Esophagus squamous epithelium (tissue), 5 donors: ENCODE measurements at places on chromosomes 13 and 19.

GRCh38 chr19:440391-441212 is 20.2 kb downstream of the SHC2 start:
- no peak for DNase-seq

DNA sequence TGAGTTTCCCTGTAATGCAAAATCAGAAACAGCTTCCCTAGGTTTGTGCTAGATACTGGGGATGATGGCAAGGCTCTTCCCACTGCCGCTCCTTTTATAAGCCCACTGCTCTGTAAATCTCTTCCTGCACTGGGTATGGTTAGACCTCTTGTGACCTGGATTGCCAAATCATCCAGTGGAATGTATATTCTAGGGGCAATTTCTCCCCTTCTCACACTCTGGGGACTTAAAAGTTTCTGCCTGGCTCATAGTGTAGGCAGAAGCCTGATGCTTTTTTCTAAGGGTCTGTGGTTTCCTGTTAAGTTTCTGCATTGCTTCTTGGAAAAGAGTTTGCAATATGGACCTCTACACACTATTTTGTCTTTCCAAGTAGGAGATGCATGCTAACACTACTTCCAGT is 1582.0 kb upstream of the PCDH20 start:
- DNase-seq: no peak

DNA sequence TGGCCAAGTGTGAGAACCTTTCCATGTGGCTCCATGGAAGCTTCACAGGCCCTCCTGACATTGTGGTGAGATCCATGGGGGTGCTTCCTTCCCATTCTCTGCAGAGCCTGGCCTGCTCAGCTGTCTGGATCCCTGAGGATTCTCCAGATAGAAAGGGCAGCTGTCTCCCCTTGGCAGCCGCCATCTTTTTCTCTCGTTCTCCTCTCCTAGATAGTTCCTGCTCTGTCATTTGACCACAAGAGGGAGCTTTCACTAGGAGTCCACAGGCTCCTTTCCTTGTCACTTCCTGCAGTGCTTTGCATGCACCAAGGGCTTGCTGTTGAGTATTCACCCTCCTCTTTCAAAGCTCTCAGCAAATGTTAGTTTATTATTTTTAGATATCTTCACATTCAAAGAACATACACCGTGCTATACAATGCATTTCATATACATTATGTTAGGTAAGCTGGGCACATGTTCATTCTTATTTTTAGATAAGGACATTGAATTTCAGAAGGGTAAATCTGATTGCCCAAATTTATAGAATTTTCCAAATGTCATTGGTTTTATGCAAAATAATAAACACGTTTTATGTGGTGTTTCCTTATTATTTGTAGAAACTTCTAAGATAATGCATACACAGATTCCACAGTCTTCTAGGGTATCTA is 133.2 kb downstream of the FRY start:
- DNase-seq: no peak

- no peak for DNase-seq
Observed at GRCh38 chr19:35608251-35608650, 4.3 kb upstream of the HAUS5 start.

- no peak for DNase-seq
Observed at GRCh38 chr19:17679526-17680229, 8.5 kb downstream of the UNC13A start.

GRCh38 chr13:33127009-33127551 is 110.9 kb downstream of the KL start:
- no peak for DNase-seq

- no peak for DNase-seq
Observed at GRCh38 chr19:28934631-28935030, 278.3 kb downstream of the UQCRFS1 start.

DNA sequence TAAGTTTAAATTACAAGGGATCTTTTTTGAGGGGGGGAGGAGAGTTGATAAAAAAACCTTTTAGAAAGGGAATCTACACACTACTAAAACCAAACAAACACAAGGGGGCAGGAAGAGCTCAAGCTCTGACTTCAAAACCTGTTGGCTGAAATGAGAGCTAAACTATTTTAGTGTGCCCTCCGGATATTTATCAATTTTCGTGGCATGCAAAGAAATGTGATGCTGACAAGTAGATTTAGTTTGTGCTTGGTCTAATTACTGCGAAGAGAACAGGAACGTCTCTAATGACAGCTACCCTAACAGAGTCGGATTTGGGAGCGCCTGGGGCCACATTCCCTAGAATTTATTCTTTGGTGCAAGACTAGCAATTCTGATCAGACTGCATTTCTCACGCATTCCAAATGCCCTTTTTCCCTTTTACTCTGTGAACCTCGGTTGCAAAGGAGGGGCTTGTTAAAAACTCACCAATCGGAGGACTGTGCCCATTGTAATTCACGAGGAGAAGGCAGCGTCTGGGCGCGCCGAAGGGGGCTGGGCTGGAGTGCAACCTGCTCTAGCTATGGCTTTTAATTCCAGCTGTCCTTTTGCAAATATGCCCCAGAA is 802 bp upstream of the FREM2 start:
- no peak for DNase-seq

- no peak for DNase-seq
Observed at GRCh38 chr19:56813531-56813930, 27.0 kb downstream of the PEG3 start.

DNA sequence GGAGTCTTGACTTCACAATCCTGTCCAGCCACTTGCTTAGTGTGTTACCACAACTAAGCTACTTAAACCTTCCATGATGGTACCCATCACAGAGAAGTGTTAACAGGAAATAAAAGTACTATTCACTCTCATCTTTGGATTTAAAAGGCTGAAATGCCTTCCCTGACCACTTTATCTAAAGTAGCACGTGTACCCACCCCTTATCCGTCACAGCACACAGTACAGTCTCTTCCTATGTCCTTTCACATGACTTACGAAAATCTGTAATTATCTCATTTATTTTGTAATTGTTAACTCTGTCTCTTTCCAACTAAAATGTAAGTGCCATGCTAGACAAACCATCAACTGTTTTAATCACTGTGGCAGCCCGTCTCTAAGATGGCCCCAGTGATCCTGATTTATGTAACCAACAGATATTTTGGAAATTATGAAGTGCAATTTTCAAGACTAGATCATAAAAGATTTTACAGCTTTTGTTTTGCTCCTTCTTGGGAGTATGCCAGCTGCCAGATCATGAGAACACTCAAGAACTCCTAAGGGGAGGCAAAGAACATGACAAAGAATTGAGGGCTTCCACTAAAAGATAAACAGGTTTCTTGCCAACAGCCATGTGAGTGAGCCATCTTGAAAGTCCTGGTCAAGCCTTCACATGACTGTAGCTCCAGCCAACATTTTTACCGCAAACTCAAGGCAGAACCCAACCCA is 44.9 kb downstream of the DIAPH3 start:
- DNase-seq: no peak

GRCh38 chr19:38650911-38651584 is 3.6 kb downstream of the ACTN4 start:
- no peak for DNase-seq

DNA sequence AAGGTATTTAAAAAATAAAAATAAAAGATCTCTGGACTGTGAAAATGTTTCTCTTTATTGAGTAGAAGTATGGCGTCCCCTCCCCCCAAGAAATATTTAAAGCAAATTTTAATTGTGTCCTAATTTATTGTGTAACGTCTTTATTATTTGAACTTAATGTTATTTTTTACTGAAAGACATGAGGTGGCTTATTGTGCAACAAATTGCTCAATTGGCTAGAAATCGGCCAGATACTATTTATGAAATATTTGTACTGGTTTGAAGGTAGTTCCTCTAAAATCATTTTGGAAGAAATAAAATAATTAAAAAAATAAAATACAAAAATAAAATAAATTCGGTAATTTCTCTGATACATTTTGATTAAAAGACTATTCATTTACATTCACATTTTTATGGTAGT is 162.3 kb downstream of the DACH1 start:
- no peak for DNase-seq

DNA sequence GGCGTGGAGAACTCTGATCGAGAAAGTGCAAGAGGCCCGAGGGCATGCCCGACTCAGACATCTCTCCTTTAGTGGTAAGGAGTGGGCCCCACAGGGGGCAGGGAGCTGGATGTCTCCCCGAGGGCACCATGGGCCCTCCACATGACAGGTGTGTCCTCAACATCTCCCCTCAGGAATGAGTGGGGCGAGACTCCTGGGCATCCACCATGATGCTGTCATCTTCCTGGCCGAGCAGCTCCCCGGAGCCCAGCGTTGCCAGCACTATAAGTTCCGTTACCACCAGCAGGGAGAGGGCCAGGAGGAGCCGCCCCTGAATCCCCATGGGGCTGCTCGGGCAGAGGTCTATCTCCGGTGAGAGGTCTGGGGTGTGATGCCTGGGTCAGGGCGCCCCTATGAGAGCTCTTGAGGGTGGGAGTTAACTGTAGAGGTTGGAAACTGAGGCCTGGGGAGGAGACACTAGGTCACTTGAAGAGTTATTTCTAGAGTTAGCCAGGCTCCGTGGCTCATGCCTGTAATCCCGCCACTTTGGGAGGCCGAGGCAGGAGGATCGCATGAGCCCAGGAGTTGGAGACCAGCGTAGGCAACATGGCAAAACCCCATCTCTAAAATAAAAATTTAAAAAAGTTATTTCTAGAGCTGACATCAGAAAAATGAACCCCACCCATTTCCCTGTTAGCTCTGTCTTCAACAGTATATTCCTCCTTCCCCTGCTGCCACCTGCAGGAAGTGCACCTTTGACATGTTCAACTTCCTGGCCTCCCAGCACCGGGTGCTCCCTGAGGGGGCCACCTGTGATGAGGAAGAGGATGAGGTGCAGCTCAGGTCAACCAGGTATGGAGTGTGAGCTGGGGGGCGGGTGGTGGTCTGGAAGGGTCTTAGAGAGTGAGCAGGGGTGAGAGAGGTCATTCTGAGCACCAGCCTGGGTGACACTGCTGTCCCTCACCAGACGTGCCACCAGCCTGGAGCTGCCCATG is 5.1 kb downstream of the IGFLR1 start:
- no peak for DNase-seq

GRCh38 chr13:45040622-45041021 is 51.3 kb downstream of the GPALPP1 start:
- no peak for DNase-seq

DNA sequence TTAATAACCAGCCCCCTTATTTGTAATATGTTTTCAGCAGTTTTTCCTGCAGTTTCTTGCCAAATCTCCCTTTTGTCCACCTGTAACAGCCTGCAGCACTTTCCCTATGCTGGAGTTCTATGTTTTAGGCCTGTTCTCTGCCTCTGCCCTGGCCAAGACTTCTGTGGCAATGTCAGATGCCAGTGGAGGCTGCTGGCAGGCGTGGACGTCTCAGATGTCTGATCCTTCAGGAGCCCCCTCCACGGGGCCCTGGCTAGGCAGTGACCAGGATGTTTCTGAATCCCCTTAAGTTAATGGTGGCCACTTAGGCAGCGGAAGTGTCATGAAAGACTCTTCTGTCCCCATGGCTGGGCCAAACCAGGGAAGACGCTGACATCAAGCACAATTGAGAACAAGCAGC is 40.8 kb downstream of the SIPA1L3 start:
- DNase-seq: no peak

DNA sequence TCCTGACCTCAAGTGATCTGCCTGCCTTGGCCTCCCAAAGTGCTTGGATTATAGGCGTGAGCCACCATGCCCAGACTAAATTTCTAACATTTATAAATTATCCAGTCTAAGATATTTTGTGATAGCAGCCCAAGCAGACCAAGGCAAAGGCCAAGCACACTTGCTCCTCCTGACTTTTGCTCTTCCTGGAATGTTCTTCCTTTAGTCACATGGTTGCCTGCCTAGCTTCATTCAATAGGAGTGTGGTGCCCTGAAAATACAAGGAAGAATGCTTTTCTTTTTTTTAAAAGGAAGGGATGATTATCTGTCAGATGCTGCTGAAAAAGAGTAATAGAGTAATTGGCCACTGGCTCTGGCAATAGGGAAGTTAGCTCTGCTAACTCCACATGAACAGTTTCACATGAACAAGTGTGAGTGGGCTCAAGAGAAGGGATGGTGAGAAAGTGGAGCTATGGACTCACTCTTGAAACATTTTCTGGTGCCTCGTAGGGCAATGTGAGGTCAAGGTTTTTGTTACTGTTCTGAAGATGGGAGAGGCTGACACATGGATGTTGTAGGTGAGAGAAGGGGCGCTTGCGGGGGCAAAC is 47.1 kb downstream of the USPL1 start:
- DNase-seq: no peak
